ENCODE measurements at places on chromosomes 1 and 21.

DNA sequence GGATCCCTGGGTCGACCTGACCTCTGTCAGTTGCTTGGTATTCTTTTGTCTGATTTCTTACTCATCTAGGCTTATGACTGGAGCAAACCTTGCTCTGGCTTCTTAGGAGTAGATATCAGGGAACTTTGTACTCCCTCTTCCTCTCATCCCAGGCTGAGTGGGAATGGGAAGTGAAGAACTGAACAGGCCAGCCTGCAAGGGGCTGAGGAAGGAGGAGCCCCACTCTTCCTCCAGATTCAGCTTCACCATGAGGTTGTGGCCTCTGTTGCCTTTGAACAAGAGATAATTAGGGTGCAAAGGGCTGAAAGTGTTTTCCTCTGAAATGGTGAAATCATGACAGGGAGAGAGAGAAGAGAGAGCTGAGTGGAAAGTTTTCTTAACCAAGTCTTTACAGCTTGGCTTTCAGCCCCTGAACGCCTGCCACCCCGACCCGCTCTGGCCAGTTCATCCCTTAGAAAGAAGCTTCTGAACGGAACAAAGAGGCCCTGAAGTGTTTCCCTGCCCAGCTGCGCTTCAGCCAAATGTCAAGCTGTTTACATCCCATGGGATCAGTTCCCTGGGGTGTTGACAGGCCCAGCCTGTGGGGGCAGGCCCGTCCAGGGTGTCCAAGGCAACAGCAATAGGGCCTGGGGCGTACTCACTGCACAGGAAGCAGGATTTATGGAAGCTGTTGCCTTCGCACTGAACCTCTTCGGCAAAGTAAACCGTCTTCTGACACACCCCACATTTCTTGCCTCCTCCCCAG is 11.2 kb downstream of the CSRP1 start:
- peak; percentile 92 for DNase-seq

DNA sequence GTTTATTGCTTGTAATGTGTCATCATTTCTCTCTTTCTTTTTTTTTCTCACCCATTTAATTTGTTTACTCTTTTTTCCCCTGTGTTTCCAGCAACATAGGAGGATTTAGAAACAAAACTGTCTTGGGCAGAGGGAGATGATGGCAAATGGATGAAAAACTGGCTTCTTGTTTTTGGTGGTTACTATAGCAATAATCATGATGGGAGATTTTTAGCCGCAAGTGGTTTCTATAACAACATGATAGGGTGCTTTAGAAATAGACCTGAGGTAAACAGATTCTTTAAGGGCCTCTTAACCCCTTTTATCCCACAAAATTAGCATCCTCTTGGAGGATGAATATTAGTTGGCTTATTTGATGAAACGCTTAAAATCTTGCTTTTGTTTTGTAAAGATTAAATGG is 51.6 kb downstream of the CRB1 start:
- no peak for DNase-seq

DNA sequence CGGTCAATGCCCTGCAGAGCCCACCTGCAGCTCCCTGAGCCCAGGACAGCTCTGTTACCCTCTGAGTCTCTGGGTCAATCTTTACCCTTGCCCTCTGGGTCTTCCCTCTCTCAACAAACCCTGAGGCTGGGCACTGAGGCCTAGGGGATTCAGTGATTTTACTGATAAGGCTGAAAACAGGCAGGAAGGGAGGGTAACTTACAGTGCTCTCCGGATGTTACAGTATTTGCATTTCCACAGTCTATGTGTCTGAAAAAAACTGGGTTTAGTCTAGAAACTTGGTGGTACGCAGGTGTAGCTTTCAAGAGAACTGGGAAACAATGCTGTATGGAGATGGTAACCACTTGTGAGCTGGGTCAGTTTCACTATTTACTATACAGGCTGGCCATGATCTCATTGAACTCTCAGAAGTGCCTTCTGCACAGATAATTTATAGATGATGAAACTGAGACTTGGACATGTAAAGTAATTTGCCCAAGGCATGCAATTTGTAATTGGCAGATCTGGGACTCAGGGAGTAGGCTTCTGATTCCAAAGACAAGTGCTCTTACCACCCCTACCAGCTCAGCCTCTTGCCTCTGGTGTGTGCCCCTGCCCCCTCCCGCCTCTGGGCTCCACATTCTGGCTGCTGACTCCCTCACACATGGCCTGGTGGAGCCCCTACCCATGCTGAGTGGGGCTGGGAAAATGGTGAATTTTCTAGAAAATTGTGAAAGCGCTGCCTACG is 48.8 kb downstream of the TENT5C start:
- no peak for DNase-seq

DNA sequence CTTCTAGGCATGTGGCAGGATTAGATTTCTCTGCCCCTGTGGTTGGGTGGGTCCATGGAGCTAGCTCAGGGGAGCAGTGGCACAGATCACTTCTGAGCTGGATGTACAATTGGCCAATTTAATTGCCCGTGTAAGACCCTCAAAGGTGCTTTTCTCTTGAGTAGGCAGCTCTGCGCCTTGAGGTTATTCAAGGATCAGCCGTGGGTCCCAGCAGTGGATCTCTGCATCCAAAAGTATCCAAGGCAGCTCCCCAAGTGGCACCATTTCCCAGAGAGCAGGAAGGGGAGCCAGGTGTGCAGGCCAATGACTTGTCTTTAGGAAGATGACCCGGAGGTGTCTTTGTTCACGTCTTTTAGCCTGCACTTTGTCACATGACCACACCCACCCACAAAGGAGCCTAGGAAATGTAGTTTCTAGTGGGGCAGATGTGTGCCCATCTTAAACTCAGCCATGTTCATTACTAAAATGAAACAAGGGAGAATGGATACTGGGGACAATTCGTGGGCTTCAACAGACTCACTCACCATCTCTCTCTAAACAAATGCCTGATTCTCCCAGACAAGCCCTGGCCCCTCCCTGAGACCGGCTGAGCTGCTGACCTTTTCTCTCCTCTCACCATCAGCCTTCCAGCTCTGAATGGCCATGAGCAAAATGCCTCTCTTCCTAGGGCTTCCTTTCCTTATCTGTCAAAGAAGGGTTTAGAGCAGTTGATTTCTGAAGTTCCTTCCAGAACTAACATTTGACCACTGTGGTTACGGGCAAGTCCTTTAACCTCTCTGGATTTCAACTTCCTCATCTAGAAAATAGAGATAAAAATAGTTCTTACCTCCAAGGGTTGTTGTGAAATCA is 41.4 kb upstream of the TENT5C start:
- DNase-seq: no peak

DNA sequence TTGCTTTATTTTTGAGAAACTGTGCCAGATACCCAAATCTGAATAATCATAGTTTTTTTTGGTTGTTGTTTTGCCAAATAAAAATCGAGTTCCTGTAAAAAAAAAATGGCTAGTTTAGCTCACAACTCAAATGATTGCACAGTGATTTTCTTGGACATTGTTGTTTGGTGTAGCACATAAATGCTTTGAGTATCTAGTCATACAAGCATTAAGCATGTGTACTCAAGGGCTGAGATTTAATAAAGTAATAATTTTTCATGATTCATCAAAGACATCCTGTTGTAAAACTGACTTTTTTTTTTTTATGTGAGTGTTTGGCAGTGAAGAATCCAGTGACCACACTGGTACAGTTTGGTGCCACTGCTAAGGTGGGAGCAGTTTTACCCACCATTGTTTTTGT is 18.8 kb downstream of the ITSN1 start:
- no peak for DNase-seq

- no peak for DNase-seq
Observed at GRCh38 chr1:245687152-245687635, 532.4 kb downstream of the KIF26B start.
